ENCODE measurements at places on chromosomes 12 and 14.

DNA sequence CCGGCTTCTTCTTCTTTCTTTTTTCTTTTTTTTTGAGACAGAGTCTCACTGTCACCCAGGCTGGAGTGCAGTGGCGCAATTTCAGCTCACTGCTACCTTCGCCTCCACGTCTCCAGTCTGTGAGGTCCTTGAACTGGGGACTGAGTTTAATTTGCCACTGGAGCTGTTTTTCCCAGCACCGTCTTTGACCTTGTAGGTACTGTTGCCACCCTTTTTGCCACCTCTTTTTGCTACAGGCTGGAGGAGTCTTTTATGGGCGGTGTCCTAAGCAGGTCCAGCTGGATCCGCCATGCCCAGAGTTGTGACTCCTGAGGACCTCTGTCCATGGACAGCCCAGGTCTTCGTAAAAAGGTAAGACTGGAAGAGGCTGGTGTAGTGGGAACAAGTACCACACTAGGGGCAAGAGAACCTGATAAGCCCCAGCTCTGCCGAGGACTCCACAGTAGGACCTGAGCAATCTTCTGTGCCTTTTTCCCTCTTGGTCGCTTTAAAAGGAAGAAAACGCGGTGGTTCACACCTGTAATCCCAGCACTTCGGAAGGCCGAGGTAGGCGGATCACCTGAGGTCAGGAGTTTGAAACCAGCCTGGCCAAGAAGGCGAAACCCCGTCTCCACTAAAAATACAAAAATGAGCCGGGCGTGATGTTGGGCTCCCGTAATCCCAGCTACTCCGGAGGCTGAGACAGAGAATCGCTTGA, 946 bp downstream of the RNU4-2 start:
- peak; percentile 24 for DNase-seq

DNA sequence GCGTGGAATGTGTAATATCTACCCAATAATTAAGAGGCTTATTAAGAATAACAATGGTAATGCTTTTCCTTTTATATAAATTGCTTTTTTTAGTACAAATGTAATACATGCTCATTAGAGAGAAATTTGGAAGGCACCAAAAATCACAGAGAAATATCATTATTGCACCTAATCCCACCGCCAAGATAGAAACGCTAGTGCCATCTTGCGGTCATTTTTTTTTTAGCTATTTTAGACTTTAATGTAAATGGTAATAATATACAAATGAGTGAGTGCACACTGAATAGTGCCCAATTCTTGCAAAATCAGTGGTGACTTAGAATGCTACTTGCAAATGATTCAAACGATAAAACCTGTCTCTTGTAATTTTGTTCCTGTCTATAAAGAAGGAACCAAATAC, 576.8 kb upstream of the TMEM132C start:
- DNase-seq, result no peak

- DNase-seq, result no peak
These were observed 37.4 kb upstream of the HIGD1C start for GRCh38 chr12:50914872-50915484.

- no peak for DNase-seq
These were observed 22.7 kb downstream of the TRMT5 start for GRCh38 chr14:60958146-60958545.

- DNase-seq, result no peak
These were observed 185.5 kb upstream of the FAR2 start for GRCh38 chr12:28963554-28963953.

Data from naive thymus-derived CD4-positive, alpha-beta T cell (primary cell).